IMR-90 (cell line): ENCODE measurements at places on chromosomes 6 and 20. TPM values are rescaled to one million over a fixed set of nuclear protein-coding genes. Genes with fewer than 3 reads are reported as not detected.

- DNase-seq, result peak; percentile 13
Measured at GRCh38 chr20:37504404-37505096, 16.5 kb upstream of the NNAT start.

DNA sequence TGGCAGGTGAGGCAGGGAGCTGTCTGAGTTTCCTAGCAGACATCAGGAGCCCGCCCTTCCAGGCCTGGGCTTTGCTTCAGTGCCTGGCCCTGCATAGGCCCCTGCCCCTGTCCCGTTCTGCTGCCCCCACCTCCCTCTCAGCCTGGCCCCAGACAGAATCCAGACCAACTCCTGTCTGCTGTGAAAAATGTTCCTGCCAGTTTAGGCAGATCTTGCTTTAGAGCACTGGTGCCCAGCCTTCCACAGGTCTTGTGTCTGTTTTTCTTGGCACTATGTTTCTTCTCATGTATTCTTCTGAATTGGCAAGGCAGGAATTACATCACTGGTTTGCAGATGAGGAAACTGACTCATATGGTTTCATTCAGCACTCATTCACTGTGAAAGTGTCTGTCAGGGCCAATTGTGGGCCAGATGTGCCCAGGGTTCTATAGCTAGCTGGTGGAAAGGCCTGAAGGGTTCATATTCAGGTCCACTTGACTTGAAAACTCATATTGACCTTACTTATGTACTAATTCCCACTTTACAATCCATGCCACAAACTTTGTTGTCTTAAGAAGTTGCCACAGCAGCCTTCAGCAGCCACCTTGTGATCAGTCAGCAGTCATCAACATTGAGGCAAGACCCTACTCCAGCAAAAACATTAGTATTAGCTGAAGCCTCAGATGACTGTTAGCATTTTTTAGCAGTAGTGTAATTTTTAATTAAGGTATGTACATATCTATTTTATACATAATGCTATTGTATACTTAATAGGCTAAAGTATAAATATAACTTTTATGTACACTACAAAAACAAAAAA, 40.5 kb downstream of the HLA-F start:
- DNase-seq, result peak; percentile 68

GRCh38 chr6:81552644-81553043, 199.8 kb downstream of the TENT5A start:
- DNase-seq, result no peak

- no peak for DNase-seq
Measured at GRCh38 chr20:50724112-50724725, 7.2 kb upstream of the PARD6B start.

GRCh38 chr6:104736545-104736944, 123.2 kb downstream of the HACE1 start:
- DNase-seq, result no peak

DNA sequence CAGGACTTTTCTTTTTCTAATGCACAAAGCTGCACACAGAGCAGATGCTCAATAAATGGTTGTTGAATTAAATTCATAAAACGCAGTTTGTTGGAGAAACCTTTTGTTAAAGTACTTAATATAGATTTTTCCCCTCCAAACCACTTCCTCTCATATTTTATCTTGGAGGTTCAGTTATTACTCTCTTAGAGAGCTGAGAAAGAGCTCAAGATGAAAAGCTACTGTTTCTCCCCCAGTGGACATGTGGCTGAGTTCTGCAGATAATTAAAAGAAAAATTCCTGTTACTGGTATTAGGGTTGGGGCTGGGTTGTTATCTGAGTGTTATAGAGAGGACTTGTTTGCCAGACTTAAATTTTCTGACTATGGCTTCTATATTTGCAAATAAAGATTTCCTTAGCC, 294.0 kb downstream of the TBC1D7 start:
- no peak for DNase-seq

DNA sequence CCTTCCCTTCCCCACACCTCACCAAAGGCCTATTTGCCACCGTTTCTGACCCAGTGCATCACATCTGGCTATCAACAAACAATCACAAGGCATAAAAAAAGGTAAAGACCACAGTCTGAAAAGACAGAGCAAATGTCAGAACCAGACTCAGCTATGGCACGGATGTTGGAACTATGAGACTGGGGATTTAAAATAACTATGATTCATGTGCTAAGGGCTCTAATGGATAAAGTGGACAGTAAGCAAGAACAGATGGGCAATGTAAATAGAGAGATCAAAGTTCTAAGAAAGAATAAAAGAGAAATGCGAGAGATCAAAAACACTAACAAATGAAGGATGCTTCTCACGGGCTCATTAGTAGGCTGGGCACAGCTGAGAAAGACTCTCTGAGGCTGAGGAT, 99.5 kb downstream of the LAMP5 start:
- peak; percentile 3 for DNase-seq

- DNase-seq, result no peak
Measured at GRCh38 chr6:38316099-38316868, 323.4 kb downstream of the BTBD9 start.

DNA sequence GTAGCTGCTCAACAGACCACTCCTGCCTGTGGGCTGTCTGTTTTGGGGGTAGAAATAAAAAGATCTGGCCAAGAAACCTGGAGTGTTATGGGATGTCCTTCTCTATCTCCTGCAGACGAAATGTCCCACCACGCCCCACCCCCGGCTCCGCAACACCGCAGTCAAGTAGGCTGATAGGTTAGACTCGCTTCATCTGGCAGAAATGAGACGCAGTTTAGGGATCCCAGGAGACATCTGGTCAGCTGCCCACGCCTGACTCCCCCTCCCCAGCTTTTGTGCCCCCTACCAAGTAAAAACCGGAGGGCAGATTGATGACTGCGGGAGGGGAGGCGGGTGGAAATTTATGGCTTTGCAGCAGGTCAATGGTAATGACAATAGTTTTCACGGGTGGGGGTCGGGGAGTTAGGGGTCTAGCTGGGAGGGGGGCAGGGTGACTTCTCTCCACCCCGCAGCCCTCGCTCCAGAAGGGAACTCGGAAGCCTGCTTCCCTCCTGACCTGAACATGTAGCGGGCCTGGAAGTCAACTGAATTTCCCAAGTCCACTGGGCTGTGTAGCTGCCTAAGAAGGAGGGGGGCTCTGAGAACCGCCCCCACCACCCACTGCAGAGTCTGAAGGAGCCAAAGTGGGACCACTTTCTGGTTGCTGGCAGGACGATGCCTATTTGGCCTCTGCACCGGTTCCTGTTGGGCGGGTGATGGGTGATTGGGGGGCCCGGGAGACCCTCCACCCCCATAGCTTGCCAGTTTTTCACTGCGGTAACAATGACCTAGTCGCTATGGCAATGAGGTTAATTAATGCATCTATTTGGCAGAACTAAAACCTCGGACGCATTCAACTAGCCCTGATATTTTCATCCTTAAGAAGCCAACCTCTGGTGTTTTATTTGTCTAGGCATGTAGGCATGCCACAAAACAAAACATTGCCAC, 25.7 kb downstream of the PMEPA1 start:
- DNase-seq, result no peak

DNA sequence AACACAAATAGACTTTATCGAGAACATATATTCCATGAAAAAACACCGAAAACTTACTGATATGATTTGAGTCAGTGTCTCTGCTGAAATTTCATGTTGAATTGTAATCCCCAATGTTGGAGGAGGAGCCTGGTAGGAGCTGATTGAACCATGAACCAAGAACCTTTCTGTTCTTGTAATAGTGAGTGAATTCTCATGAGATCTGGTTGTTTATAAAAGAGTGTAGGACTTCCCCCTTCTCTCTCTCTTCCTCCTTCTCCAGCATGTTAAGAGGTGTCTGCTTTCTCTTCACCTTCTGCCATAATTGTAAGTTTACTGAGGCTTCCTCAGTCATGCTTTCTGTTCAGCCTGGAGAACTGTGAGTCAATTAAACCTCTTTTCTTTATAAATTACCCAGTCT, 1289.3 kb upstream of the CITED2 start:
- no peak for DNase-seq

- peak; percentile 35 for DNase-seq
Measured at GRCh38 chr6:34056305-34057108, 89.4 kb downstream of the GRM4 start.

DNA sequence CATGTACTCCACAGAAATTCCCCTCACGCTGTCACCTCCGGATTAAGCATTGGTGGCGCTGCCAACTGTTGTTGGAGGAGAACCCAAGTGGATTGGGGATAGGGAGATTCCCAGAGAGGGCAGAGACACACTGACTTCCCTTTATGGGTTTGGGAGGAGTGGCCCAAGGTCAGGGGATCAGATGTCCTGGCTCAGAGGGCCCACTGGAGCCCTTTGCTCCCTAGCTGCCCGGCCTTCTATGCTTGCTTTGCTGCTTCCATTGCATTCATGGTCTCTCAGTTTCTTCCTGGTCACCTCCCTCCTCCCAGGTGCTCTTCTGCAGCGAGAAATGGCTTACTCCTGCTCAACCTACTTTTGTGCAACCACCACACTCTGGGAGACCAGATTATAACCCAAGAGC, 14.3 kb downstream of the CUL9 start:
- DNase-seq, result no peak

The HLA-DMA gene
- 1.7 and 2.3 TPM in 2 replicates for total RNA-seq

The ULBP3 gene
- total RNA-seq, result 35.1 and 43.0 TPM in 2 replicates

The FAM110A gene
- 0.36 and 0.56 TPM in 2 replicates for total RNA-seq

The SYS1 gene
- 12.9 and 16.7 TPM in 2 replicates for total RNA-seq

The C2 gene
- total RNA-seq, result under 0.01 and 0.18 TPM in 2 replicates

The TXLNB gene
- total RNA-seq, result under 0.01 TPM in 2 replicates
